ENCODE measurements at places on chromosomes 4 and X.

- peak; percentile 33 for DNase-seq
These were observed 64.8 kb downstream of the QDPR start for GRCh38 chr4:17447056-17447455.

GRCh38 chrX:41922431-41923151 is 763 bp downstream of the CASK start:
- peak; percentile 50 for DNase-seq

GRCh38 chrX:67922966-67923365 is 379.1 kb downstream of the AR start:
- DNase-seq = no peak

GRCh38 chr4:82784681-82785610 is 13.7 kb downstream of the SCD5 start:
- DNase-seq = peak; percentile 53

DNA sequence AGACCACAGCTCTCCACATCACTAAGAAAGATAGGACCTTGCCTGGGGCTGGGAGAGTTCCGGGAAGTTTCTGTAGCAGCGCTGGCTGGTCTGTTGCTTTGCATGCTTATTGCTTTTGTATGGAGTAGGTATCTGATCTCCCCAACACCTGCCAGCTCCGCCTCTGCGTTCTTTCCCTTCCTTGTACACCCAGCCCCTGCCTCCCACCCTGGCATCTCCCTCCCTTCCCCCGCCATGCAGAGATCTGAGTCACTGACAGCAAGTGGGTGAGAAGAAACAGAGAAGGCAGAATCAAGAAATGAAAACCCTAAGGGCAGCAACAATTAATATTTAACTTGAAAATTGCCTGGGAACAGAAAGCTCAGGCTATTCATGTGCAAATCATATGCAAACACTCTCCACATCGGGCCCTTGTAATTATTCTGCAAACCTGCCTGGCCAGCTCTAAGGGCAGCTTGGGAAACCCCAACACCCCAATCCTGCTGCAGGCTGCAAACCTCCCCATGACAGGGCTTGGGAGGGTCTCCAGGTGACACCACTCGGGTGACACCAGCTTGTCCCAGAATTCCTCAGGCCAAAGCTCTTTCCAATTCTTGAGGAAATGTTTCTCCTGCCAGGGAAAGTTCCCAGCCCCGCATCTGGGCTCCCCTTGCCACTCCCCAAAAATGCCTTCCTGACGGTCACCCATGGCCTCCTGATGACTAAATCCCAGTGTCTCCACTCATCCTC is 257.2 kb downstream of the FBXW7 start:
- peak; percentile 28 for DNase-seq

All from astrocyte of the hippocampus (primary cell).